AML-193 (cell line): ENCODE measurements at places on chromosomes 12 and 14.

- DNase-seq, result no peak
These were observed 119.1 kb downstream of the PHETA1 start for GRCh38 chr12:111249757-111250156.

- no peak for DNase-seq
These were observed 16.7 kb upstream of the ZDHHC22 start for GRCh38 chr14:77158175-77158881.

DNA sequence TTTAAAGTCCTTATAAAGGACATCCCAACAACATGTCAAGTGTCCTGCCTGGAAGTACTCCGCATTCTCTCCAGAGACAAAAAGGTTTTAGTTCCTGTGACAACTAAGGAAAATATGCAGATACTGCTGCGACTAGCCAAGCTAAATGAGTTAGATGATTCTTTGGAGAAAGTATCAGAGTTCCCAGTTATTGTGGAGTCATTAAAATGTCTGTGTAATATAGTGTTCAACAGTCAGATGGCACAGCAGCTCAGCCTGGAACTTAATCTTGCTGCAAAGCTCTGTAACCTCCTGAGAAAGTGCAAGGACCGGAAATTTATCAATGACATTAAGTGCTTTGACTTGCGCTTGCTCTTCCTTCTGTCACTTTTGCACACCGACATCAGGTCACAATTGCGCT is 40.2 kb downstream of the RIC8B start:
- no peak for DNase-seq

- DNase-seq, result peak; percentile 68
These were observed 50.5 kb downstream of the ATF7 start for GRCh38 chr12:53575502-53576249.

DNA sequence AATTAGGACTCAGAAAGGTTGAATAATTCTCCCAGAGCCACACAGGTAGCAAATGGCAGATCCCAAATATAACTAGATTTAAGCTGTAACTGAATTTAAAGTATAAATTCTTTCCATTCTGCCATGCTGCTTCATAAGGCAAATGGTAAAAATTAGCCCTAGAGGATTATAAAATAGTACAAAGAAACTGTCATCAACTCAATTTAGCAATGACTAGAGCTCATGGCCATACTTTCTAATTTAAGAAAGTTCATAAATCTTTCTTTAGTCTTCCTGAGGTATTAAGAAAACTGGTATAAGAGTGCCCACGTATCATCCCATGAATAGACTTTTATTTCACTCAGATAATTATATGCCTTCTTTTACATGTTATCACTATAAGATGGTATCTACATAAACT is 34.8 kb downstream of the MED13L start:
- no peak for DNase-seq

GRCh38 chr12:2283480-2283879 is 230.7 kb downstream of the CACNA1C start:
- no peak for DNase-seq

DNA sequence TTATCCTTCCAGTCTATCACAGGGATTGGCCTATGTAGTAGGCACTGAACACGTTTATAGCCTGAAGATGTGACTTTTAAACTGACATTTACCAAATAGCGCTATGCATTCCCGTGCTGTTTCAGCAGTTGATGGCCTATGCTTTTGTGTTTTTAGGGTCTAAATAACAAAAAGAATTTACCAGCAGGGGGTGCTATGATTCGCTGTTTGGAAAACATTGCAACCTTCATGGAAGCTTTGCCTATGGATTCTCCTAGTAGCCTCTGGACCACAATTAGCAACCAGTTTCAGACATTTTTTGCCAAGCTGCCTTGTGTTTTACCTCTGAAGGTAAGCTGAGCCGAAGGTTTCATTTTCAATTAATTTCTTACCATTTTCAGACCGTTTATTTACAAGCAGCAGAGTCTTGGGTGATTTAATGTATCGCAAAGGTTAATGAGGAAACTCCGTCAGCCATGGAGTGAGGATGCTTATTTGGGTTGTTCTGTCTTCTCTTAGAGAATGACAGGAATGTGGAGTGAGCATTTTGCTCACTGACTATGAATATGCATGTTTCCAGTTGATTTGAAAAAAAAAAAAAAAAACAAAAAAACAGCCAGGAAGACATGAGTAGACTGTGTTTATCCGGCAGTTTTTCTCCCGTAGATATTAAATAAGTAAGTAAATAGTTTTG is 133.1 kb downstream of the PRIMA1 start:
- DNase-seq, result peak; percentile 25

GRCh38 chr14:96252323-96252998 is 3.5 kb upstream of the BDKRB1 start:
- DNase-seq, result no peak

GRCh38 chr12:91434081-91434480 is 251.5 kb upstream of the DCN start:
- no peak for DNase-seq

- no peak for DNase-seq
These were observed 164.4 kb downstream of the TSPAN9 start for GRCh38 chr12:3241621-3242020.

- DNase-seq, result no peak
These were observed 1.3 kb downstream of the MBD6 start for GRCh38 chr12:57523706-57524614.

DNA sequence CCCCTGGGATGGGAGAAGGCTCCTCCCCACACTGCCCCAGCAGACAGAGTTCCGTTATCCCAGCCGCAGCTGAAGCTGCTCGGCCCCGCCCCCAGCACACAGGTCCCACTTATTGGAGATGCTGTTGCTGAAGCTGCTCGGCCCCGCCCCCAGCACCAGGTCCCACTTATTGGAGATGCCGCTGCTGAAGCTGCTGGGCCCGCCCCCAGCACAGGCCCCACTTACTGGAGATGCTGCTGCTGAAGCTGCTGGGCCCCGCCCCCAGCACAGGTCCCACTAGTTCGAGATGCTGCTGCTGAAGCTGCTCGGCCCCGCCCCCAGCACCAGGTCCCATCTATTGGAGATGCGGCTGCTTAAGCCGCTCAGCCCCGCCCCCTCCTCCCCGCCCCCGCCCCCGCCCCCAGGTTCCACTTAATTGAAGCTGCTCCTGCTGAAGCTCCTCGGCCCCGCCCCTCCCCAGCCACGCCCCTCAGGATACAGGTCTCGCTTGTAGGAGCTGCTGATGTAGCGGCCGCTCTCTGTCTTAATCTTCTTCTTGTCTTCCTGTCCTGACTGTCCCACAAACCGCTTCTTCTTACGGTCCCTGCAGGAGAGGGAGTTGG is 12.0 kb downstream of the CFAP73 start:
- DNase-seq, result no peak

DNA sequence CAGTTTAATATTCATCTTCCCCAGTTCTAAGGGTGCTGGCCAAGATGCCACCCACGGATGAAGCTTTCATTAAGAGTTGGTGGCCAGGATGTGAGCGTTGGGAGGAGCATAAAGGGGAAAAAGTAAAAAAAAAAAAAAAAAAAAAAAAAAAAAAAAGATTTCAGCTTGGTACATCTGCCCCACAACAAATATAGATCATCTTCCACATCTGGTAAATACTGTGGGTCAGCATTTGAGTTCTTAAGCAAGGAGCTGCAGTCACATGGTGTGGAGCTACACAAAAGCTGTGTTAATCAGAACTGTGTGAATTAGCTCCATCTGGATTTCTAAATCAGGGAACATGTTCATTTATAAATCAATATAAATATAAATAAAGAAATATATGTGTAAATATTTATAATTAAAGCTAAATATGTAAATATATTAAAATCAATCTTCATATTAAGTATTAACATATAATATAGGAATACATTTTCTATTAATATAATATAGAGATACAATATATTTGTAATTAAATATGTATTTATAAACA is 262.3 kb downstream of the NUAK1 start:
- DNase-seq, result no peak

DNA sequence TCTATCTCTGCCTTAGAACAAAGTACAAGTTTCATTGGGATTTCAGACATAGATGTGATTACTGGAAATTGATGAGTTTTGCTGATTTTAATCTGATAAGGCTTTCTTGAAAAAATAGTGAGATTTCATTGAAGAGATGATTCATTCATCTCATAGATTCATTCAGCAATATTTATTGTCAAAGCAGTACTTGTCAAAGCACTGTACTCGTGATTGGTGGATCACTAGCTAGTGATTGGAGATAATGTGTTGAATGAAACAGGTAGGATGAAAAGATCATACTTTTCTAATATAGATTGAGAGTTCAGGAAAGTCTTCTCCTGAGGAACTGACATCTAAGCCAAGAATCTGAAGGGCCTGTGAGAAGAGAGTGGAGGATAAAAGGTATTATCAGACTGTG is 71.0 kb downstream of the KTN1 start:
- no peak for DNase-seq

GRCh38 chr14:25041898-25042297 is 8.0 kb downstream of the STXBP6 start:
- no peak for DNase-seq

DNA sequence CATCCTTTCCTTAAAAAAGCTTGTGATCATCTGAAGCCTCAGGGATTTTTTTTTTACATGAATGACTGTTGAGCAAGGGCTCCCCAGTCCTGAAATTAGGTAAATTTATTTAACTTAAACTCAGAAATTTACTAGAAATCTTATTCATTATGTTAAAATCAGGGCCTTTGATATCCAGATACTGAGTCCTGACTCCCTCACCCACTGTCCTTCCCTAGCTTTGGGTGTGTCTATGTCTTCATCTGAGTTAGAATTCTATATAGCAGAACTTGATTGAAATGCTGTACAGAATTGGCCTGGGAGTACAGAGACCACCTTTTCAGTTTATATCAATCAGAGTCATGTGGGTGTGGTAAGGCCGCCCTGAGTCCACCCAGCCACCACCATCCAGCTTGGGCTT is 260.0 kb downstream of the CACNA1C start:
- no peak for DNase-seq

DNA sequence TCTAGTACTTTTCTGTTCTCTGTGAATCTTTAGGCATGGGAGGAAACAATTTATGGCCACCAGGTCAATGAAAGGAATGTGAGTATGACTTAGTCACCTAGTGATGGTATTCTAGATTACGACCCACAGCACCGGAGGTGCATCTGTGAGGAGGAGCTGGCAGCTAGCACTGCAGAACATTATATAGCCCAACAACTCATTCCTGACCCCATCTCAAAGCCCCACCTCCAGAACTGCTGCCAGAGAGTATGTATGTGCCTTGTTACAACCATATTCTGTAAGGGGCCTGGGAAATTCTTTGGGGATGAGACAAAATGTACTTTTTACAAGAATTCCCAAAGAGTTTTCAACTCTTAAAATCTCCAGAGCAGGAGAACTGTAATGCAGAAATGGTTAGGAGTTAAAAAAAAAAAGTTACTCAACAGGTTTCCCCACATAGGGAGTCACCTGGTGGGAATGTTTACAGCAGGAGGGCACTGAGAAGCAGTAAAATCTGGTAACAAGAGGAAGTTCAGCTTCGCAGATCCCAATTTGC is 34.9 kb upstream of the CERS5 start:
- DNase-seq, result no peak

- DNase-seq, result no peak
These were observed 49.7 kb upstream of the OVCH1 start for GRCh38 chr12:29547151-29547632.

- no peak for DNase-seq
These were observed 14.2 kb upstream of the PLEK2 start for GRCh38 chr14:67426161-67426560.

GRCh38 chr14:94026173-94026888 is at the start of gene OTUB2:
Gene OTUB2 (plus strand): TSS chr14:94026340. CDS start chr14:94026538, 198 bp downstream.
- peak; percentile 65 for DNase-seq
